ENCODE measurements at places on chromosomes 13 and 19.

DNA sequence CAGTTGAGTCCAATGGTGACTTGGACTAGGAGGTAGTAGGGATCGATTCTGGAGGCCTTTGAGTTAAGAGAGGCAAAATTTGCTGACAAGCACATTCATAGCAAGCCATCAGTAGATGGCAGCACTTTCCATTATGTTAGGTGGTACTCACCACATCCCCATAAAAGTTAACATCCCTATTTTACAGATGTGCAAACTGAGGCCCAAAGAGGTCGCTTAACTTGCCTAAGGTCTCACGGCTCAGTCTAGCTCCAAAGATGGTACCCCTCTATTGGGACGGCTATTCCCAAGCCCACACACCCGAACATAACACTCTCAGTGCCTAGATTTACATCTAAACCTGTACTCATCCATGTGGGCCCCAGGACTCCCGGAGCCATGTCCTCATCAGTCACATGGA, 21.5 kb upstream of the FOSB start:
- DNase-seq = no peak

DNA sequence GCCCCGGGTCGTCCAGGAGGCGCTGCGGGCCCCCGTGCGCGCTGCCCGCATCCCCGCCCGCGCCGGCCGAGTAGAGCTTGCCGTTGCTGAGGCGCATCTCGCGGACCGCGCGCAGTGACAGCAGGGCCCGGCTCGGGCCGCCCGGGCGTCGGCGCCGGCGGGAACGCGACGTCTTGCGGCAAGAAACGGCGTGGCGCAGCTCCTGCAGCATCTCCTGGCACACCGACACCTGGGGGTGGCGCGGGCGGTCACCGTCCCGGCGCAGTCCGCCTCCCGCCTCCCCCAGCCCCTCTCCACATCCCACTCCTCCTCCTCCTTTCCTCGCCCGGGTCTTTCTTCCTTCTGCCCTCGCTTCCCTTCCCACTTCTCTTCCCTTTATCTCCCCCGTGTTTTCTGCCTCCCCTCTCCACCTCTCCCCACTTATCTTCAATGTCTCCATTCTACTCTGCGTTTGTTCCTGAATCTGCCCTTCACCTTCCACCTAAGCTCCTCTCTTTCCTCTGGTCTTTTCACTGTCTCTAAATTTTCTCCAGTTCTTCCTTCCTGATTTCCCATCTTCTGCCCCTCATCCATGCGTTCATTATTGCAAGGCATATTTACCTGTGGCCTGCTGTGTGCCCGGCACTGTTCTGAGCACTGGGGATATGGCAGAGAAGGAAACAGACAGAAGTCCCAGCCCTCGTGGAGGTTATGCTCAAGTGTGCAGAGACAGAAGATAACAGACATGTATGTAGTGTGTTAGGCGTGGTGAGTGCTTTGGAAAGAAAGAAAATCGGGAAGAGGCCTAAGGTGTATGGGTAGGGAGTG, 5.2 kb upstream of the ATP1A3 start:
- no peak for DNase-seq

- no peak for DNase-seq
These were observed 104.4 kb downstream of the LHFPL6 start for GRCh38 chr13:39498471-39499114.

DNA sequence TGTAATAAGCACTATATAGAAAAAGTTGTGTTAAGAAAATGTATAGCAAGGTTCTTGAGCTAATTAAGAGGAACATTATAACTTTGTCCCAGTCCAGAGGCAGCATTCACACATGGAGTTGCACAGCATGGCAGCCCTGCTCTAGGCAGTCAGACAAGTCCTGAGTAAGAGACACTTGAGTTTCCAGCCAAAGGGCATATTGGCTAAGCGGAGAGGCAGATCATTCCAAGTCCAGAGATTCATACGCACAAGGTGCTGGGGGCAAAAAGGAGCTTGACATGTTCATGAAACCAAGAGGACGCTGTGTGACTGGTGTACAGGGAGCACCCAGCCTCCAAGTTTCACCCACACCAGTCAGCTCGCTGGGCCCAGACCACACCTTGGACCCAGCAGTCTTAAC, 232.6 kb upstream of the IPO5 start:
- DNase-seq = no peak

- no peak for DNase-seq
These were observed 19.3 kb upstream of the DOCK9 start for GRCh38 chr13:98997011-98997730.

DNA sequence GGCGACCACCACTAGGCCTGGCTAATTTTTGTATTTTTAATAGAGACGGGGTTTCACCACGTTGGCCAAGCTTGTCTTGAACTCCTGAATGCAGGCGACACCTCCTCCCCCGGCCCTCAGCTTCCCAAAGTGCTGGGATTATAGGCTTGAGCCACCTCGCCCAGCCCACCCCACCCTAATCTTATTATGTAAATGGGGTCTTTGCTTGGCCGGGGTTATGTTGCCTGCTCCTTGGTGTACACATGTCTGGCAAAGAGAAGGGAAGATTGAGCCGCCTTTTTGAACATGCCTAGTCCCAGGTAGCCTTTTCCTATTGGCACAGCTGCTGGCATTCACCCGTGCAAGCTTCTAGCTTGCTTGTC, 106.8 kb downstream of the KCTD15 start:
- no peak for DNase-seq

DNA sequence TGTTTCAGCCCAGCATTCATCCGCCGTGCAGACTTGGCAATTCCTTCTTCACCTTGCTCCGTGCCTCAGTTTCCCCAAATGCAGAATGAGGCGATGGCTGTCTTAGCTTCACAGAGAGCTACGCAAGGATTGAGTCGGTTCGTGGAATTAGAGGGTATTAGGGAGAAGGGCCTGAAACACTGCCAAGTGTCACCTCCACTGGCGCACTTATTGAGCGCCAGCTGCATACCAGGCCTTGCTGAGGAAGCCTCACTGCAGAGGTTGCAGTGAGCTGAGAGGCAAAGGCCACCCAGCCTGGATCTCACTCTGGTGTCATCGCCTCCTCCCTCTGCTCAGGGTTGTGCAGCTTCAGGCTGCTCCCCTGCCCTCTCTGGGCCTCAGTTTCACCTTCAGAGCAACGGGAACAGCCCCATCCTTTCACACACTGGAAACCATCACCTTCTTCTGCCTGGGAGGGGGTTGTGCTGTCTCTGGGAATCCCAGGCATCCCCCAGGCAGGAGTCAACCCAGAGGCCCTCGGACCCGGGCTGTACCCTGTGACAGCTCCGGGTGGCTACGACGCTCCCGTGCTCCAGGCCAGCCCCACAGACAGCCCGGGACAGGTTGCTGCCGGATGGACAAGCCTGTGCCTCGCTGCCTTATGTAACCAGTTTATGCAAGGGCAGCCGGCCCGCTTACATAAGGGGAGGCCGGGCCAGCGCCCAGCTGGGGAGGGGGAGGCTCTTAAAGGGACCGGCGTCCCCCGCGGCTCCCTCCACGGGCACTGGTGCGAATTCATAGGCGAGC, 31.9 kb downstream of the NFIC start:
- DNase-seq = no peak

DNA sequence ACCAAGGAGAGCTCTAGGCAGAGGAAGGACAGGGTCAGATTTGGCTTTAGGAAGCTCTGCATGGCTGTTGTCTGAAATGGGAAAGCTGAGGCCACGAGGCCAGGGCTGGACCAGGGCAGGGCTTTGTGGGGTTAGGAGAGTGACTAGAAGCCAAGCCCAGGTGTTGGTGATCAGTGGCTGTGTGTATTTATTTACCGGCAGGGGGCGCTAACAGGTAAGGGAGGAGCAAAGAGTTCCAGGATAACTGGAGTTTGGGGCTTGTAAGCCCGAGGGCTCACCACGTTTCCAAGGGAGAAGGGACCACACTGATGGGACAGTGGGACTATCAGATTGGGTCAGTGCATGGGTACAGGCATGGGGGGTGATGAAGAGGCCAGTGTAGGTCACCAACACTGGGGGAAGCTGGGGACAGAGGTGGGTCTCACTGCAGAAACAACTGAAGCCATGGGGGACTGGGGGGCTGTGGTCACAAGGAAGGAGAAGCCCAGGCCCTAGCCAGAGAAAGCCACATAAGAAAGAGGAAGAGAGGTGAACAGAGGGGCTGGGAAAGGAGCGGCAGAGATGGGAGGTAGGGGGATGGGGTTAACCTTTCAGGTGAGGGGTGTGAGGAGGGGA, 3.9 kb downstream of the TMEM147 start:
- DNase-seq = peak; percentile 50

DNA sequence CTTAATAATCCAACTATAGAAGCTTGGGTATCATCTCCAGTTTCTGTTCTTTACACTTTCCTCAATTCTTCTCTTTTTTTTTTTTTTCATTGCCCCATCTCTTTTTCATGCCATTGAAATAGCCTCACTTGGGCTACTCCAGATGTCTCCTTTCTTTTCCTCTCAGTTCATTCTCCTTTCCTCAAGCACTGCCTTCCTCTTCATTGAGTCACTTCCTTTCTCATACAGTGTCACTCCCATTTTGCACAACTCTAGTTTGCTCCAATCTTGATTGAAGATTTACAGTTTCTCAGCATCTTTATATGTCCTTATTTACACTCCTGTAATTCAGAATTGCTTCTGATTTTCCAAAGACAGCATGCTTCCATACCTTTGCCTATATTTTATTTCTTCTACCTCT, 61.3 kb downstream of the IPO5 start:
- no peak for DNase-seq

DNA sequence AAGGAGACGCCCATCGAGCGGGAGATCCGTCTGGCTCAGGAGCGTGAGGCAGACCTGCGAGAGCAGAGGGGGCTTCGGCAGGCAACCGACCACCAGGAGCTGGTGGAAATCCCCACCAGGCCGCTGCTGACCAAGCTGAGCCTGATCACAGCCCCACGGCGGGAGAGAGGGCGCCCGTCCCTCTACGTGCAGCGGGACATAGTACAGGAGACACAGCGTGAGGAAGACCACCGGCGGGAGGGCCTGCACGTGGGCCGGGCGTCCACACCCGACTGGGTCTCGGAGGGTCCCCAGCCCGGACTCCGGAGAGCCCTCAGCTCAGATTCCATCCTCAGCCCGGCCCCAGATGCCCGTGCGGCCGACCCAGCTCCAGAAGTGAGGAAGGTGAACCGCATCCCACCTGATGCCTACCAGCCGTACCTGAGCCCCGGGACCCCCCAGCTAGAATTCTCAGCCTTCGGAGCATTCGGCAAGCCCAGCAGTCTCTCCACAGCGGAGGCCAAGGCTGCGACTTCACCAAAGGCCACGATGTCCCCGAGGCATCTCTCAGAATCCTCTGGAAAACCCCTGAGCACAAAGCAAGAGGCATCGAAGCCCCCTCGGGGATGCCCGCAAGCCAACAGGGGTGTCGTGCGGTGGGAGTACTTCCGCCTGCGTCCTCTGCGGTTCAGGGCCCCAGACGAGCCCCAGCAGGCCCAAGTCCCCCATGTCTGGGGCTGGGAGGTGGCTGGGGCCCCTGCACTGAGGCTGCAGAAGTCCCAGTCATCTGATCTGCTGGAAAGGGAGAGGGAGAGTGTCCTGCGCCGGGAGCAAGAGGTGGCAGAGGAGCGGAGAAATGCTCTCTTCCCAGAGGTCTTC, 7.1 kb downstream of the MISP start:
- DNase-seq = no peak

DNA sequence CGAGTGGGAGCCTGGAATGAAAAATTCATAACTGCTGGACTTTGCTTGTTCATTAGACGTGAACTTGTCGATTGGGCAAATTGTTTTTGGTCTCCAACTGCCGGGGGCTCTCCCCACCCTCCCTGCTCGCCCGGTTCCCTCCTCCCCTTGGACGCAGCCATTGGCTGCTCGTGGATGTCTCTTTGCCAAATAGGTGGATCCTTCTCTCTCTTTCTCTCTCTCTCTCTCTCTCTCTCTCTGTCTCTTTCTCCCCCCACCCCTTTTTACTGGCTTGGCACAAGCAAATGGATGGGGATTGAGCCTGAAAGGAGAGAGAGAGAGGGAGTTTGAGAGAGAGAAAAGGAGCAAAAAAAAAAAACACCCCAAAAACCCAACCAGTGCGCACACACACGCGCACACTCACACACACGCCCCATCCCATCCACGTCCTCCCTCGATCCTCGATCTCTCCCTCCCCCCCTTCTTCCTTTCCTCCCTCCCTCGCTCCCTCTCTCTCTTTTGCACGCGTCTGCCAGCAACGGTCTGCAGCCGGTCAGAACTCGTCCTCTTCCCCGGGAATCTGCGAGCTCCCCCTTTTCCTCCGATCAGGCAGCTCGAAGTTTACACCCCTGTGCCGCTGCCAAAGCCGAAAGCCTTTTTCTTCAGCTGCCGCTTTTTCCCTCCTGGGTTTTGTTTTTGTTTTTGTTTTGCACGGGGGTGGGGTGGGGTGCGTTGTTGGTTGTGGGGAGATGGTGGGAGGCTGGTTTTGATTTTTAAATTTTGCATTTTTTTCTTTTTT, 27.8 kb downstream of the NFIX start:
- DNase-seq = no peak

GRCh38 chr19:19871932-19872331, 6.2 kb downstream of the ZNF253 start:
- peak; percentile 2 for DNase-seq

GRCh38 chr19:17721821-17722220, 2.5 kb downstream of the MAP1S start:
- DNase-seq = no peak

DNA sequence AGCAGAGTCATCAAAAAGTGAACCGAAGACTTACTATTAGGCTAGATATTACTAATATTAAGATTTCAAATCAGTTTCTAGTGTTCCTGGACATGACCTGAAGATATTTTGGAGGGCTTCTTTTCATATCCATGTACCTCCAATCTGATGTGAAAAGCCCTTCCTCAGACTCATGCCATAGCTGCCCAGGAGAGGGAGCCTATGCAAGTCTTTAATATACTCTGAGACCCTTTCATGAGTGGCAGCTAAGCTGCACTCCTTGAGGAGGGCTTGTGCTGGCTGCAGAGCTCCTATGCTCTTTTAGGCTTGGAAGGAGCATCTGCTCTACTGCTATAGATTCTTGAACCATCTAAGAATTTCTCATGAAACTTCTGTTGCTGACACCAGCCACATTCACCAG, 715.3 kb downstream of the OLFM4 start:
- DNase-seq = no peak

DNA sequence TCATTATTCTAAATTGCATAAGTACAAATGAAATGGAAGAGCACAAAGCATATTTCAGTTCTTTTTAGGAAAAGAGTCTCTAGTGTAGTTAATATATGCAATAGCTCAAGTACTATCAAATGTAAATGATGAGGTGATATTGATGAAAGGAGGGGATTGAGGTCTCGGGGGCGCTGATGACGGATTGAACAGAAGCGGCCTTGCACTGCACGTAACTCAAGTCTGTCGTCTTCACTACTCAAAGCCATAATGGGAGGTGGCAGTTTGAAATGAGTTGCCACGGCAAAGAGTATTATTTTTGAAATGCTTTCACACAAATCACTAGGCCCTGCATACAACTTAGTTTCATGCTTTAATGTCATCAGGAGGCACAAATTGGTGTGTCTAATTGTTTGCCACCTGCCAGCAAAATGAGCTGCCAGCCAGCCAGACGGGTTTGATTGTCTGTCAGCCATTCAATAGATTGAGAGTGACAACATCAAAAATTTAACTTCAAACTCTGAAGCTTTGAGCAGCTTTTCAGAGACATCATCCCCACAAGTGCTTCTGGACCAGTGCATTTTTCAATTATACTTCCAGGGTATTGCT, 256.6 kb downstream of the NBEA start:
- DNase-seq = no peak

Data from stimulated activated CD4-positive, alpha-beta T cell treated with anti-CD3 and anti-CD28 coated beads, Interleukin-1b, Interleukin-23, amount 100 ng/mL, for 48 hours (primary cell).